ENCODE measurements at places on chromosomes 2 and 18. TPM values are rescaled to one million over a fixed set of nuclear protein-coding genes. Genes with fewer than 3 reads are reported as not detected.

DNA sequence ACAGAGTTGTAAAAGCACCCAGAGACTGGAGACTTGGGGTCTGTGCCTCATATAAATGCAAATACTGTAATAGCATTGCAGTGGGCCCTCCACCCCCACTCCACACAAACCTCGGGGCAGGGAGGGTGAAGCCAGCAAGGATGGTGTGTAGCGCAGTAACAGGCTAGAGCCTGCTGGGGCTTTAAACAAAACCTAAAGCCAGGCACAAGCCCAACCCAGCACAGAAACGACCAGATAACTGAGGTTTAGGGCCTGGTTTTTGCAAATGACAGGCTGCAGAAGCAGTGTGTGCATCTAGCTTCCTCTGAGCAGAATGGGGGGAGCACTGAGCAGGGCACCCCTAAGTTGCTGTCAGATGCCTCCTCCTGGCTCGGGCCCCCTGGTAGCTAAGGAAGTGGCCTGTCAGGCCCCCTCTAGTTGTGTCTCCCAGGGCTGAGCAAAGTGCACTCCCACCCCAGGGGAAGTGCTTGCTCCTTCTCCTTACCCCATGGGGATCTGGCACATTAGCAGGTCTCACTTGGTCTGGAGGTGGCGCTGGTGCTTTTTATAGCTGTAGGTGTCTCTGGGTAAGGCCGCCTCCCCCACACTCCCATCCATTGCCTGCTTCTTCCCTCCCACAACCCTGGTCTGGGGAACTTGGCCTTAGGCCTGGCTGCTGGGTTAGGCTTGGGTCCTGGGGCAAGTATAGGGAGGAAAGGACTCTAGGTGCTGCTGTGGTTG is 135.1 kb downstream of the CELF4 start:
- H3K36me3 ChIP-seq: no peaks in the 10 kb centered on the region
- DNase-seq: no peak
- H3K27ac ChIP-seq: no peak overlapping the region
- H3K4me3 ChIP-seq: no peak overlapping the region
- peaks cover 8% of the 10 kb centered on the region for H3K27me3 ChIP-seq

- no peak overlapping the region for H3K27ac ChIP-seq
- no peak overlapping the region for H3K4me3 ChIP-seq
- H3K27me3 ChIP-seq: no peaks in the 10 kb centered on the region
- DNase-seq: no peak
Measured at GRCh38 chr2:197322724-197323720, 12.4 kb upstream of the ANKRD44 start.

GRCh38 chr2:169828141-169828811 is 1.0 kb downstream of the UBR3 start:
- peak overlapping the region; percentile 71 for H3K27ac ChIP-seq
- no peaks in the 10 kb centered on the region for H3K36me3 ChIP-seq
- DNase-seq: no peak
- peaks cover 12% of the 10 kb centered on the region for H3K4me1 ChIP-seq

GRCh38 chr2:45288532-45289417 is 279.5 kb upstream of the SIX2 start:
- no peaks in the 10 kb centered on the region for H3K36me3 ChIP-seq
- no peak overlapping the region for H3K4me3 ChIP-seq
- H3K27me3 ChIP-seq: no peaks in the 10 kb centered on the region
- H3K27ac ChIP-seq: no peak overlapping the region
- no peak for DNase-seq

HRH4 gene
- total RNA-seq: not detected

CD8B2 gene
- not detected for total RNA-seq

PSMA8 gene
- not detected for total RNA-seq

All from HCT116 (cell line).